ENCODE measurements at places on chromosomes 13 and 19.

GRCh38 chr19:575527-576506, 3.4 kb downstream of the BSG start:
- no peak for DNase-seq

- DNase-seq, result peak; percentile 21
These were observed 18.6 kb downstream of the POP4 start for GRCh38 chr19:29624489-29625185.

DNA sequence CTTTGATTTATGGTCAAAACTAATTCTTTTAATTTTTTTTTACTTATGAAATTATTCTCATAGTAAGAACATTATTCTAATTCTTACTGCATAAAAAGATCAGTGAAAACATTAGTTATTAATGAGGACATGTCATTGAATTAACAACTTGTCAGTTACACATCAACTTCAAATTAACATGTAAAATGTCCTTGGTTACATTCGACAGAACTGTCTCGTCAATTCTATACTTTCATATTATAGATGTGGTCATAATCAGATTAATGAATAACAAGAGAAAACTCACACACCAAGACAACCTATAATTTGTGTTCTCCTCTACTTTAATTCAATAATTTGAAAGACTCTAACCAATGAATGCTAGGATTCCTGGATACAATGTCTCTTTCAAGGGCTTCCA, 66.7 kb downstream of the KATNAL1 start:
- no peak for DNase-seq

DNA sequence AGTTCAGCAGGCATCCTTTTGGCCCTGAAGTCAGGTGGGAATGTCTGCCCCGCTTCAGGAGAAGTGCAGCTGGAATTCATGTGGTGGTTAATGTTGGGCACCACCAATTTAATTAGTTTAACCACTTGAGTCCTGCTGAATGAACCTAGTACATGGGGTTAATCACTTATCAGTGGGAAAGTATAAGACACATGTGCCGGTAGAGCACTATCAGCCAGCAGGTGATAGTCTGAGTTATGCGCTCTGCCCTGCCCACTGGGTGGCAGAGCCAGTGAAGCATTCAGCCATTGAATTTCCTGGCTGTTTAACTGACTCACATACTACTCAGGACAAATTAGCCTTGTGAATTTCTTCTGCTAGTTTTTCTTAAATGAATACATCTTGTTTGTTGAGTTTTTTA, 789.7 kb upstream of the PRR20A start:
- DNase-seq, result peak; percentile 41

- no peak for DNase-seq
These were observed 1.9 kb downstream of the KLF12 start for GRCh38 chr13:74132152-74132775.

- peak; percentile 76 for DNase-seq
These were observed 12.3 kb downstream of the HRC start for GRCh38 chr19:49142866-49143335.

GRCh38 chr13:91661692-91662490, 263.5 kb downstream of the GPC5 start:
- no peak for DNase-seq

DNA sequence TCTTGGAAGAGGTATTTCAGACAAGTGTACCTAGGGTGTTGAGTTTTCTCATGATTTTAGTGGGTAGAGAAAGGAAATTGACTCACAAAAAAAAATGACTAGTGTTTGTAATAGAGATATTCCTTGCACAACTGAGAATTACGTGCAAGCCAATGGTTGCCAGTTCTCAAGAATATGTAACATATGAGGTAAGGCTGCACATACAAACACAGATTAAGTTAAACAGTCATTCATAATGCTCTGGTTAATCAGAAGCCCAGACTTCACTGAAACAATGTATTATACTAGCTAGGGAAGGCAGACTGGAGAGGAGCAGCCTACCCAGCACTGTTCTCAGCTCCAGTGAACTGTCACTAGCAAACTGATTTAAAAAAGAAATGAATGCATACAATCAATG, 418.3 kb downstream of the DIAPH3 start:
- DNase-seq, result no peak

DNA sequence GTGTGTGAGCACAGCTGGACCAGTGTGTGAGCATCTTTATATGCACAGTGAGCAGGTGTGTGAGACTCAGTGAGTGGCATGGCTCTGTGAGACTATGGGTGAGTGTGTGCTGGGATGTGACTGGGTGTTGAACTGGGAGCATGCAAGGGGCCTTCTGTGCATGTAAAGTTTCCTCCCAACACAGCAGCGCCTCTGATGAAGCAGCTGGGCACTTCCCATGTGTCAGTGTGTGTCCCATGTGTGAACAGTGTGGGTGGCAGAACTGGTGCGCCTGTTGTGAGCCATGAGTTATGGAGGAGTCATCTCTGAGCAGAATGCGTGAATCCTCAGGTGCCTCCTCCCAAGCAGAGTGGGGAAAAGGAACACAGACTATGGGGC, 24.1 kb downstream of the LGALS16 start:
- DNase-seq, result no peak

DNA sequence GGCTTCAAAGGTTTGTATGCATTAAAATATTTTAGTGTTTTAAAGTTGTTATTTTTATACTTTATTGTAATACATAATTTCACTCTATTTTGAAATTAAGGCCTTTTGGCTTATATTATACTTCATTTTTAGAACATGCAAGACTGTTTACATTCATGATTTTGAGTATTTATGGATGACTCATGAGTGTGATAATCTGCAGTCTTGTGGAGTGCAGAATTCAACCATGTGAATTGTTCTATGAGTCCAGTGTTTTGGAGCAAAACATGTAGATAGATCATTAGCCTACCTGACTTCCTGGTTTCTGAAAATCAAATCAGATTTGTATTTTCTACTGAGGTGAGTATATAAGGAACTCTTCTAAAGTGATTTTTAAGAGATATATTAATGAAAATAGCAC, 241.8 kb downstream of the PCCA start:
- no peak for DNase-seq

DNA sequence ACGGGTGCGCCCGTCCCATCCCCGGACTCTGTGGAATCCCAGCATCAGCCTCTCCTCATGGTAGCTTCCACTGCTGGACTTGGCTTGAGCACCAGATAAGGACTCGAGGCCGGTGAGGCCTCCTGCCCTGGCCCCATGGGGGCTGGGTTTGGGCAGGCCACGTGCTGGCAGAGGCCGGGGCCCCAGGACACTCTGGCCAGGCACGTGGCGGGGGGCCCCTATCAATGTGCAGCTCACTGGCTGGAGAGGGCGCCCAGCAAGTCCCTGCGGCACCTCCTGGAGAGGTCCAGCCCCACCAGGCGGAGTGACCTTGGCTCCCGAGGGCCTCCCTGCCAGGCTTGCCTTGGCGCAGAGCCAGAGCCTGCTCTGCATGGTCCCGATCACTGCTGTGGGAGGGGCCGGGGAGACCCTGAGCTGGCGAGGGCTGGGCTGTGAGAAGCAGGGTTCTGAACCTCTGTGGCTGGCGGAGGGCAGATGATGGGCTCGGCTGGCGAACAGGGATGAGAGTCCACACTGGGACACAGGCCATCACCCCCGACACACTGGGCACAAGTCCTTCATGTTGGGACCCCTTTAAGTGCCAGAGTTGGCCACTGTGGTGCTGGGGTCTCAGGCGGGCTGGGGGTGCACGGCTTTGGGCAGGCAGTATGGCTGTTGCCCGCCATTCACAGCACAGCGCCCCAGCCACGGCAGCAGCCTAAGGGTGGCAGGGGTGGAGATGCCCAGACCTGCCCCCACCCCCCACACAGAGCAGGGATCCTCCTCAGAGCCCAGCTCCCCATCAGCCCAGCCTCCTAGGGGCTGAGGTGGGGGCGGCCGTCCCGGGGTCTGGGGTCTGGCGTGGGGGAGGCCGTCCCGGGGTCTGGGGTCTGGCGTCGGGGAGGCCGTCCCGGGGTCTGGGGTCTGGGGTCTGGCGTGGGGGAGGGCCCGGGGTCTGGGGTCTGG, 19.1 kb downstream of the CEBPG start:
- peak; percentile 88 for DNase-seq

- DNase-seq, result no peak
These were observed 9.7 kb downstream of the SPPL2B start for GRCh38 chr19:2338055-2338615.

GRCh38 chr19:40163541-40164129, 27.6 kb upstream of the MAP3K10 start:
- DNase-seq, result no peak

DNA sequence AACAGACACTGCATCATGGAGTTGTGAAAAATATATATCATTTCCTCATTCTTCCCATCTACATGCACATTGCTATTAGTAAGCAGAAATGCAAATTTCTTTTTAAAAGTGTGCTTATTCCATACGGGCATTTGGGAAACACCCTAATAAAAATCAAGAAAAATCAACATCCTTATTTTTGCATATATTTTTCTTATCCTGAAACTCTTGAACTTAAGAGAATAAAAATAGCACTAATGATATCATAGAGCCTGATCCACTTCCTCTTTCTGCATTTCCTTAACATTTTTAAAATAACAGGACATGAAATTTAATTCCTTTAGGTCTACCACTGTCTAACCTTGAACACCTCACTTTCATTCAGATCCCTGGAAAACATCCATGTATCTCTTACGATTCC, 123.3 kb downstream of the VWA8 start:
- no peak for DNase-seq

GRCh38 chr19:4374498-4375163, 25.7 kb downstream of the SH3GL1 start:
- no peak for DNase-seq

DNA sequence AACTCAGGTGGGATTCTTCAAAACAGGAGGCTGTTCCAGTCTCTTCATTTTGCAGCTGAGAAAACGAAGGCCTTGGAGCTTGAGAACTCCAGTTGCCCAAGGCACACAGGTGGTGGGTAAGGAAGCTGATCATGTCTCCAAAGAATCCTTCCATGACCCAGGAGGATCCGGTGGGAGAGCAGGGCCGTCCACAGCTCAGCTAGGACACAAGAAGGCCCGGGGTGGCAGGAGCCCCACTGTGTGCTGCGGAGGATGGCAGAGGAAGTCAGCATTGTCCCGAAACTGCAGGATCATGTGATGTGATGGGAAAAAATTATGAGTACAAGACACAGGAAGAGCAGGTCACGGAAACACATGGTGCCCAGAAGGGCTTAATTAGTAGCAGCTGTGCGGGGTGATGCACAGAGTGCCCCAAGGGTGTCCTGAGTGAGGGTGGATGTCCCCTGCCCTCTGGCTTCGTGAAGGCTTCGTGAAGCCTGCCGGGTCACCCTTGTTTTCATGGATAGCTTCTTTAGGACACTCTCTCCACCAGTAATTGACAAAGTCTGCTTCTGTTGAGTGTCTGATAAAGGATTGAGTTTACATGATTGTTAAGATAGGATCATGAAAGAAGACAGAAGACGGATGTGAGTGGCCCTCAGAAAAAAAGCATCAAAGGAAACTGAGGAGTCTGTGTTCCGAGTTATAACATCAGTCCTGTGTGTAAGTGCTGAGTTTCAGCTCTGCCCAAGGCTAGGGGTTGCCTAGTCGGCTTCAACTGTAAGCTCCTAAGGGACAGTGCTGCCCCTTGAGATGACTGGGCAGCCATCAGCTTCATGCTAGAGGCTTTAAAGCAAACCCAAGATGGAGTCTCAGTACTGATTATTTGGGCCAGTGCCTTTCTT, 33.8 kb upstream of the SACS start:
- DNase-seq, result no peak

GRCh38 chr19:1122021-1122971, 18.5 kb downstream of the GPX4 start:
- no peak for DNase-seq
